EH (cell line): ENCODE measurements at places on chromosomes 6 and 20.

DNA sequence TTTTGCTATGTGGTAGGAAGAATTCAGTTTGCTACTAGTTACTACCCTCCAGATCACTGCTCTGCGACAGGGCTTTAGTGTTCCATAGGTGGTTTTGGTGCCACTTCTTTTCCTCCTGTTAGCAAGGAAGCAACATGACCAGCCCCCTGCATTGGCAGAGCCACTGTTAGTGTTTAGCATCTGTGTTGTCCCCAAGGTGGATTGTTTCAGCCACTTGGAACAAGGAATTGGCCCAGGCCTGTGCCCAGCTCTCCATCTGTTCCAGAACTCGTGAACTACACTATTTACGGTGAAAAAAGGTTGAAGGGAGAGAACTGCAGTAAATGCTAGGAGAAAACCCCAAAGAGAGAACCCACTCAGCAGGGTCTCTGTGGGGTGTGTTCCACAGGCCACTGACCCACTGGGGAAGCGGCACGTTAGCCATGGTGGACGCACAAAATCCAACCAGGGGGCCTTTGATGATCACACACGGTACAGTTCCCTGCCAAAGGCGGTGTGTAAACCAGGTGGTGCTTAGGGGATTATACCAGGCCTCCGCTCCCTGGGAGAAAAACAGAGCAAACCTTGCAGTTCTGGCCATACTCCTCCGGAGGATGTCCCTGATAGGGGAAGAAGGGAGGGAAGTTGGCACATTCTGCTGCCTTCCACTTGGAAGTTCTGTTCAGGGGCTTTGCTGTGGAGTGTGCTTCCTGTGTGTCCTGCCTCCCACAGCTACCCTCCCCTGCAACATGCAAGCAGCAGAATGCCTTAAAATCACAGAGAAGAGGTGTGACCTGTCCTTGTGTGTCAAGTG is 72.3 kb downstream of the LYRM2 start:
- DNase-seq = no peak

DNA sequence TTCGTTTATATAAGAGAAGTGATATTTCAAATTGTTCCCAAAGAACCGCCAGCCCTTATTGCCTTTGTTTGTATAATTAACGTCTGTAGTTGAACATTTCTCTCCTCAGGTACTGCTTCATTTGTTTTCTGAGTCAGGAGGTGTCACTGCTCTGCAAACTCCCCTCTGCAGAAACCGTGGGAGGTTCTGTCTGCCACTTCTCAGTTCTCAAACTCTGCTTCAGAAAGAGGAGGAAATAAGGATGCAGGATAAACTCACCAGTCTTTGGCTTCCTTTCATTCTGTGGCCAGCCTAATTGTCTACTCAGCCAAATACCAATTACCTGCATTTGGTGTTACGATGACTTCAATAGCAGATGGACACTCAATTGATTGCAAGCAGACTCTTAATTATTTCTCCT is 149.8 kb downstream of the PAK5 start:
- DNase-seq = no peak

- DNase-seq = no peak
These were observed 46.4 kb downstream of the TNFRSF21 start for GRCh38 chr6:47263268-47263667.

- DNase-seq = no peak
These were observed 31.7 kb downstream of the IRF4 start for GRCh38 chr6:423055-423798.

GRCh38 chr6:116419069-116419786 is 41.9 kb upstream of the CALHM6 start:
- peak; percentile 57 for DNase-seq

GRCh38 chr6:17473554-17473953 is 80.2 kb downstream of the CAP2 start:
- DNase-seq = peak; percentile 73

- peak; percentile 16 for DNase-seq
These were observed 67.0 kb downstream of the DNAAF9 start for GRCh38 chr20:3340443-3340842.

DNA sequence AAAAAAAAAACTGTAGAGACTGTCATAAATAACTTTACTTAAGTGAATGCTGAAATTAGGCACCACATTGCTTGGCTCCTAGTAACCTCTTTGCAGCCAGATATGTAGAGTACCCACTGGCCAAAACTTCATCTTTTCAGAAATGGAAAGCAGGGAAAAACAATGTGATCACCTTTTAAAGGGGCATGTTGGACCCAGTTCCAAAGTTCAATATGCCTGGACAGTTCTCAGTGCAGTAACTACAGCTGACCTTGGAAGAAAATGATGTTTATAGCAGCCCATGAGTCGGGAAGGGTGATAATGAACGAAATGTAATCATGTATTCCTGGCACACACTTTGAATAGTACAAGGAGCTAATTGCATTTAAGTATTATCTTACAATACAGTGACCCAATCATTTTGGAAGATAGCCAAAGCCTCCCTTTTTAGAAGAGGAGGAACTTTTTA is 93.6 kb upstream of the TAB2 start:
- no peak for DNase-seq

DNA sequence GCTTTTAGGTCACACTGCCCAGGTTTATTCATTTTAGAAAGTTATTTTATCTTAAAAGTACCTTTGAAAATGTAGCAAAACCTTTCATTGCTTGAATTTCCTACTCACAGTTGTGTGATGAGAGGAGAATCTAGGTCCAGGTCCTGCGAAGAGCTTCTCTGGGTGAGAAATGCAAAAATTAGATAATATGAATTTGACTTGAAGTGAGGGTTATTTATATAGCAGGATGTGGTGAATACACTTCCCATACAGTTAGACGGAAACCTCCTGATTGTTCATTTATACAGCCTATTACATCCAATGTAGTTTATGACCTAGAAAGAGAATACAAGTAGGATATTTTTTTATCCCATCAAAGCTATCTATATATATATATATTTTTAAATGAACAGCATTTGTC is 30.5 kb downstream of the CDKAL1 start:
- DNase-seq = no peak

DNA sequence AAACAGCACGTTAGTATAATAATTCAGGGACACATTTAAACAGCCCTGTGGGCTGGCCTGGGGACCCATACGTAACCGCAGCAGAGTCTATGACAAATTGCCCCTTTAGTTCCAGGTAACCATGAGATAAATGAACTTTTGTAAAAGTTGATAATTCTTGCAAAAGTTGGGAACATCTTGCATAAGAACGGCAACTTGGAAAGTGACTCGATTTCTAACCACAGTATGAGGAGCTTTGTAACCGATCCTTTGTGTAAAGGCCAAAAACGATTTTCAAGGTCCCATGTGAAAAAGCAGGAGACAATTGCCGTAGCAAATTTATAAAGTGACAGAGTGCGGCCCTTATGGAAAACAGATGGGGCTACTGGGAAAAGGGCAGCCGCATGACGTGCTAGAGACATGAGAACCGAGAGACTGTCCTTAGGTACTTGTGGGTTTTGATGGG is 81.6 kb downstream of the PSMG4 start:
- peak; percentile 32 for DNase-seq

GRCh38 chr20:7285918-7286556 is 518.6 kb downstream of the BMP2 start:
- DNase-seq = peak; percentile 60

DNA sequence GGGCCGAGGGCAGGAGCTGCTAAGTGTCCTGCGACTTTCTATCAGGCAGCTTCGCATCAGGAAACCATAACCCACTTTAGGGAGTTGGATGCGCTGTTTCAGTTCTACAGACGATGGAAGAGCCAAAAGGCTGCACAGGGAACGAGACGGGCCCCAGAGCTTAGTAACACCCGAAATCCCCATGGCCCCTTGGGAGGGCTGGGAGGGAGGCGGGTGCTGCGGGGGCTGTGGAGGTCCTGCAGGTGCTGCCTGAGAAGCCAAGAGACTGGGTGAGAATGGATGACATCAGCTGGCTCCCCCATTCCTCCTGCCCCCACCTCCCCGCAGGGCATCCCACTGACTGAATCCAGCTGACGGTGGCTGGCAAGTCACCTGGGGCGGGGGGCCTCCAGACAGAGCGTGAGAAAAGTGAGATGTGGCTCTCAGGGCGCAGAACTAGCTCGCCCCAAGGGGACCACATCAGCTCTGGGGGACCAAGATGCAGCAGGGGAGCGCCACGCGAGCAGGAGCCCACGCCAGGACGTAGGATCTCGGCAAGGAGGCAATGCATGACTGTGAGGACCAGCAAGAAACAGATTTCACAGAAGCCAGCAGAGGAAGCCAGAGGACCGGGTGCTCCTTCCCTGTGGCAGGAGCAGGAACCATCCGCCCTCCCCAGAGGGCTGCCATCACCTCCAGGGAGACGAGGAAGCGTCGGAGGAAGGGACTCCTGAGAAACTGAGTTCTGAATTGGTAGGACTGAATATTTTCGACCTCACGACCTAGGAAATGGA is 36.8 kb downstream of the PNLDC1 start:
- no peak for DNase-seq

DNA sequence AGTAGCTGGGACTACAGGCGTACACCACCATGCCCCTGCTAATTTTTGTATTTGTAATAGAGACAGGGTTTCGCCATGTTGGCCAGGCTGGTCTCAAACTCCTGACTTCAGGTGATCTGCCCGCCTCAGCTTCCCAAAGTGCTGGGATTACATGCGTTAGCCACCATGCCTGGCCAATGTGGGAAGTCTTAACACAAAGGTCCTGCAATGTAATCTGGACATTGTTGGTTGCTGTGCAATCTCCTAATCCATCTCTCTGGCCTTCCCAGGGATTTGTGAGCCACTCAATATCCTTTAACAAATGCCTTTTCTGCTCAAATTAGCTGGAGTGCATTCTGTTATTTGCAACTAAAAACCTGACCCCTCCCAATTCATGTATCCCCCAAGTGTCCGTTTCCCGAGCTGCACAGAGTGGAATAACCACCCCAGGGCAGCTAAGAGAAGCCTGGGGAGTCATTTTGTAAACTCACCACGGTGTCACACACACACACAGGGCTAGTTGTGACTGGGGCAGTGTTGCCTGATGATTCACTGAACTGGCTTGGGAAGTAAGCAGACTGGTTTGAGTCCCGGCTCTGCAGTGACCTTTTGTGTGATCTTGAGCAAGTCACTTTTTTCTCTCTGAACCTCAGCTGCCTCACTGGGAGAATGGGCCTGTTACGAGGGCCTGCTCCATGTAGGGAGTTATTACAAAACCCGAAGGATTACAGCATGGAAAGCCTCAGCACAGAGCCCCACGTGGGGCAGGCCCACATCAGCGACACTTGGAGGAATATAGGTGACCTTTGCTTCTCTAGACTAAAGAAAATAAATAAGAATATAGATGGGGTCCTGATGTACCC is 152.3 kb downstream of the ZMYND8 start:
- DNase-seq = peak; percentile 68

DNA sequence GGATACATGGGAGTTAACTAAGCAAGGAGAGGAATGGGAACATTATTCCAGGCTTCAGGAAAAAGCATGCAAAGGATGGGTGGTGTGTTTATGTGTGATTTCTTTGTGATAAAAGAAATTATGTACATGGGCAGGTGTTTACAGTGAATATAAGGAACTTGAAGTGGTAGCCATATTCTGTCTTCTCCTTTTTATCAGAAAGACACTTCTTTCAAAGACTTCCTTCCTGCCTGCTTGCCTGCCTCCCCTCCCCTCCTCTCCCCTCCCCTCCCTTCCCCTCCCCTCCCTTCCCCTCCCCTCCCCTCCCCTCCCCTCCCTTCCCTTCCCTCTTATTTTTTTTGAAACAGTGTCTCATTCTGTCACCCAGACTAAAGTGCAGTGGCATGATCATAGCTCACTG is 14.4 kb downstream of the CYB5R4 start:
- DNase-seq = no peak

- DNase-seq = no peak
These were observed 237.5 kb downstream of the C6orf118 start for GRCh38 chr6:165071906-165072305.

DNA sequence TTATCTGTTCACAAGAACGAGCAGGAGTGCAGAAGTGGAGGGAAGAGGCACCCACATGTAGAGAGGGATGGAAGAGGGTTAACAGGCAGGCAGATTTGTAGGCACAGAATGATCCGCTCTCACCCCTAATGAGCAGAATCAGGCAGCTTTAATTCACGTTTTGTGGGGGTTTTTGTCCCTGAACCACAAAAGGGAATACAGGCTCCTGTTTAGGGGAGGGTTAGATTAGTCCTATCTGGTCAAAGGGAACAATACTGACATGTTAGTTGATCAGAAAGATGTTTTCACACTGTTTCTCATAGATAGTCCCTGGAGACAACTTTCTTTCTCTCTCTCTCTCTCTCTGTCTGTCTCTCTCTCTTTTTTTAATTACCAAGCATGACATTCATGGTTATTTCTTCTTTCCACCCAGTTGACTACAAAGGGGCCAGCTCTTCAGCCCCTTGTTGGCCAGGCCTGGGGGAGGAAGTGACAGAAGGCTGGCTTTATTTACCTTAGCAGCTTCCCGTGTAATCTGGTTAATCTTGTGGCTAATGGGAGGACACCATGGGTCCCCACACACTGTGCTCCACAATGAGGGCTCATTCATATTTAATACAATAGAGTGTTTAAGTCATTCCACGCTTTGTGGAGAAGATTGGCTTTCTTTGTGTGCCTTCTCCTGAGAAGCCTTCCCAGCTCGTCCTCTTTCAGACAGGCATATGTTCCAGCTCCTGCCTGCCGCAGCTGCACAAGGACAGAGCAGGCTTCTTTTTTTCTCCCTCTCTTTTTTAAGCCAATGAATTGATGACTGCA is 958.8 kb downstream of the TFAP2A start:
- no peak for DNase-seq
